MCF 10A (cell line): ENCODE measurements at places on chromosomes 1 and 21. TPM values are rescaled to one million over a fixed set of nuclear protein-coding genes. Genes with fewer than 3 reads are reported as not detected.

DNA sequence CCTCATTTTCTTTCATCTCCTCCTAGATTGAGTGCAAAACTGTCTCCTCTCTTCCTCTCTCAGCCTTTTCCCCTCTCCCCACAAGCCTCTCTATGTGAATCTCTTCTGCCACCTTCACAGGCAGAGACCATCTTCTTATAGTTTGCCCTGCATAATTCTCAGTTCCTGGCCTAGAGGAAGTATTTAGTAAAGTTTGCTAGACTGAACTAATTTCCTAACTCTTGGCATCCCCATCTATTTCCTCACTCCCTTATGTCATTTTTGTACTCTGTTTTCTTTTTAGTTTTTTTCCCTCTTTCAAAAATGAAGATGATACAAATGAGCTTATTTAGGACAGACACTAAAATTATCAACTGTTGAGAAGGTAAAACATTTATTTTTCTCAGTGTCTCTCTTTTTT lies 66.0 kb downstream of the XCL2 start:
- no peak for DNase-seq
- no peaks in the 10 kb centered on the region for H3K27me3 ChIP-seq
- no peak overlapping the region for H3K27ac ChIP-seq
- H3K36me3 ChIP-seq: no peaks in the 10 kb centered on the region

DNA sequence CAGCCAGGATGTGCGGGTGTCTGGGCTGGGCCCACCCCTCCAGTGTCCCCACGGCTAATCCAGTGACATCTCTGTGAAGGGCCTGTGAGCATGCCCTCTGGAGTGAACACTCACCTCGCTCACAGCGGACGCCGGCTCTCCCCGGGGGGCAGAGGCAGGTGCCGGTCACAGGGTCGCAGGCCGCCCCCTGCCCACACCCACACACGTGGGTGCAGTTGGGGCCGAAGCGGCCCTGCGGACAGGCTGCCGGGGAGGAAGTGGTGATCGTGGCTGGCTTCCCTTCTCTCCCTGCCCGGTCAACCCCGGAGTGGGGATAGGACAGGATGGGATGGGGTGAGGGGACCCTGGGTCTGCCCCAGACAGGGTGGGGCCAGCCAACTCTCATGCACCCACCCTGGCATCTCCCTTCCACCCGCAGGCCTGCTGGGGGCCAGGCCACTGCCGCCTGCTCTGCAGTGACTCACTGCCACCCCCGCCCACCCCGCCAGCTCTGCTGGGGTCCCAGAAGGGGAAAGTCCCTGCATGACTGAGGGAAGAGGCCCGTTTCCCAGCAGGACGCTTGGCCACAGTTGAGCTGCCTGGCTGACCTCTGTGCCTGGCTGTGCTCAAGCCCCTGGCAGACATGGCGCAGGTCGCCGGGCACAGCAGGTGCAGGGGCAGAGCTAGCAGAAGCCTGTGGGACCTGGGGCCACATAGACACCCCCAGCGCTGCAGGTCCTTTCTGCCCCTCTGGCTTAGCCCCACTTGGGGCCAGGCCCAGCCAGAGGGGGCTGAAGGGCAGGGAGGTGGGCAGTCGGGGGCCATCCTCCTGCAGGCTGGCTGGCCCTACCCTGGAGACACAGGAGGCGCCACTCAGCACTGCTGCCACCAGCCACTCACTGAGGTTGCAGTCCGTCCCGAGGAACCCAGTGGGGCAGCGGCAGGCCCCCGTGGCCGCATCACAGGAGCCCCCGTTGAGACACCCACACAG lies 41.6 kb downstream of the ARHGEF16 start:
- no peak overlapping the region for H3K4me3 ChIP-seq
- no peaks in the 10 kb centered on the region for H3K27me3 ChIP-seq
- DNase-seq: no peak
- H3K36me3 ChIP-seq: no peaks in the 10 kb centered on the region
- no peaks in the 10 kb centered on the region for H3K4me1 ChIP-seq

DNA sequence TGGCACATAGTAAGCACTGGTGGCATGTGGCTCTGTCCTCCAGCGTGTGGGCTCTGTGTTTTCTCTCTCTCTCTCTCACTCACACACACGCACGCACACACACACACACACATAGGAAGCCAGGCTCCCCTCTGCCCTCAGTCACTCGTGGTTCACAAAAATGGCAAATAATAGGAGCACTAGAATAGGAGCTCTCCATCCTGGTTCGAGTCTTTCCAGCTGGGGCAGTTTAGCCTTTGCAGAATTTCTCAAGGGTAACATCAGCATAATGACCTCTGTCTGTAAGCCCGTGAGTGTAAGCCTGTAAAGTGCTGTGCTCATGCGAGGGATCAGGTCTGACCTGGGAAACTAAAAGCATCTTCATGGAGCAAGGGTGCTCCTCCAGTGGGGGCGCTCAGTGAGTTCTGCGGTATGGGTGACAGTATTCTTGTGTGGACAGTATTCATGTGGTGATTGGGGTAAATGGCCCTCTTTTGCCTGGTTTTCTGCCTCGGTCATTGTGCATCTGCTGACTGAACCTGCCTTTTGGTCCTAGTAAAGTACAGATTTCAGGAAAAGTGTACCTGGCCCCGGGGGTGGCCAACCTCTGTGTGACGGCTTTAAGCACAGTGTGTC lies 842 bp upstream of the ZC3H12A start:
- peak; percentile 54 for DNase-seq
- H3K4me1 ChIP-seq: peaks cover 45% of the 10 kb centered on the region
- H3K36me3 ChIP-seq: peaks cover 37% of the 10 kb centered on the region

DNA sequence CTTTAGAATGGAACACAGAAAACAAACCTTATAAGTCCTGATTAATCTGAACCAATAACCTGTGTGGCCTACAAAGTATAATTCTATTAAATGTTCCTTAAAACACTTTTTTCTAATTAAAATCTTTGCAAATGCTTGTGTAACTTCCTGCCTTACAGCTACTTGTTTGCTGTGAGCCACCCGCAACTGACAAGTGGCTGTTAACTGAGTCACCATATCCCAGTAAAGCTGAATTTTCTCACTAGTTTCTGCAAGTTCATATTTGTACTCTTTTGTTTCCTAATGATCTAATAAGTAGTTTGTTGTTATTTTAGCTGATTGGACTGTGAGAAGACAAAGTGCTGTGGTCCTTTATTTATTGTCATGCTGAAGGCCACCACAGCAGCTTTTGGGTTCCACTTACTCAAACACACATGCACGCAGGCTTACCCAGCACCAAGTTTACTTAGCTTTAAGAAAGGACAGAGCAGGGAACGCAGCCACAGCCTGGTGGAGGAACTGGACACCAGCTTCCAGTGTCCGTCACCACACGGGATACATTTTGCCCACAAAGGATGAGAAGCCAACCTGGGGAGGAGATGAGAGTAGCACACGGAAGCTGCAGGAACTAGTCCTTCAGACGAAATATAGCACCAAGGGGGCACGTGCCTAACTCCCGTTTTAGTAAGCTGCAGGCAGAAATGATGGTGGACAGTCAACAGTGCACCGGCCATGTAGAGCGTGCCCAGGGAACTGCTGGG lies 47.8 kb downstream of the LCA5L start:
- H3K36me3 ChIP-seq: peaks cover 42% of the 10 kb centered on the region
- no peaks in the 10 kb centered on the region for H3K4me1 ChIP-seq
- no peak overlapping the region for H3K27ac ChIP-seq
- H3K27me3 ChIP-seq: no peaks in the 10 kb centered on the region
- H3K4me3 ChIP-seq: no peak overlapping the region

DNA sequence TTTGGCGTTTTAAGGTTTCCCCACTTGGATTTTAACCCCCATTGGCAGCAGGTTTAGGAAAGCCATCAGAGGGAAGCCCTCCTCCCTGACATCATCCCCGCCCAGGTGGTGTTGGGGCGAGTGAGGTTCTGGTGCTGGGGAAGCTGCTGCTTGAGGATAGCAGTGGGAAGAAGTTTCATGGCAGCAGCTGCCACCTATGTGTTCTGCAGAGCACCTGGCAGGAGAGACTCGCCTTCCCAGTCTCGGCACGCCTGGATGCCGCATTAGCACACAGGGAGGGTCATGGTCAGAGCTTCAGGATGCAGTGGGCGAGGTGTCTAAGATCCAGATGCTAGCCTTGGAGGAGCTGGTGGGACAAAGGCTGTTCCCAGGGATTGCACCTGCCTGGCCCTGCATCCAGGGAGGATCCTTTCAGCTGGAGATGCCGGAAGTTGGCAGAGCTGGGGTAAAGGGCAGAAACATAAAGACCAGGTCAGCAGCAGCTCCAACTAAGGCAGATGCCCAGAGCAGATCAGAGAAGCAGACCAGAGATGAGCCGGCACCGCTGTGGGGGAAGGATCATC lies 33.9 kb downstream of the ABCG1 start:
- peaks cover 8% of the 10 kb centered on the region for H3K4me1 ChIP-seq
- no peaks in the 10 kb centered on the region for H3K27me3 ChIP-seq
- H3K4me3 ChIP-seq: no peak overlapping the region
- no peak overlapping the region for H3K27ac ChIP-seq
- no peak for DNase-seq
- H3K36me3 ChIP-seq: no peaks in the 10 kb centered on the region

- no peak overlapping the region for H3K27ac ChIP-seq
- H3K27me3 ChIP-seq: no peaks in the 10 kb centered on the region
- H3K36me3 ChIP-seq: no peaks in the 10 kb centered on the region
- H3K4me3 ChIP-seq: no peak overlapping the region
- H3K4me1 ChIP-seq: peaks cover 26% of the 10 kb centered on the region
- peak; percentile 85 for DNase-seq
Measured at GRCh38 chr1:41957568-41957967, 38.8 kb upstream of the HIVEP3 start.

The FCRL6 gene
- total RNA-seq: not detected in 2 replicates

The CYP4X1 gene
- 0.81 and 1.2 TPM in 2 replicates for total RNA-seq

GRCh38 chr1:235176486-235176885 lies 15.4 kb upstream of the RBM34 start:
- no peak for DNase-seq
- H3K27me3 ChIP-seq: no peaks in the 10 kb centered on the region
- peaks cover 98% of the 10 kb centered on the region for H3K36me3 ChIP-seq
- no peak overlapping the region for H3K27ac ChIP-seq
- H3K4me3 ChIP-seq: no peak overlapping the region
- no peaks in the 10 kb centered on the region for H3K4me1 ChIP-seq

DNA sequence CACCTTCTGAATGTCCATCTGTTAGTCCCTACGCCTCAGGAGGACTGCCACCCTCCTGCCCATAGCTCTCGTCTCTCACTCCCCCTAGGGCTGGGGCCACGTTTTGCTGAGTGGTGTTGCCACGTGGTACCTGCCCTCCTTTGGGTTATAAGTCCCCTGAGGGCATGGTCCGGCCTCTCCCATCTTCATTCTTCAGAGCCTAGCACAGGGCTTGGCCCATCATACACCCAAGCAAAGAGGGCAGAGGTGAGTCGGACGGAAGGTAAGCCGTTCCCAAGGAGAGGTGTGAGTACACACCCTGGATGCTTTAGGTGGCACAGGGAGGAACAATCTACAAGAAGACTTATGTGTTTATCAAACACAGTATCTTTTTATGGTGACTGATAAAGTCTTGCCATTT lies 10.9 kb downstream of the PADI2 start:
- no peaks in the 10 kb centered on the region for H3K27me3 ChIP-seq
- H3K4me1 ChIP-seq: no peaks in the 10 kb centered on the region
- peak; percentile 12 for DNase-seq
- H3K4me3 ChIP-seq: no peak overlapping the region
- H3K27ac ChIP-seq: no peak overlapping the region
- H3K36me3 ChIP-seq: no peaks in the 10 kb centered on the region

DNA sequence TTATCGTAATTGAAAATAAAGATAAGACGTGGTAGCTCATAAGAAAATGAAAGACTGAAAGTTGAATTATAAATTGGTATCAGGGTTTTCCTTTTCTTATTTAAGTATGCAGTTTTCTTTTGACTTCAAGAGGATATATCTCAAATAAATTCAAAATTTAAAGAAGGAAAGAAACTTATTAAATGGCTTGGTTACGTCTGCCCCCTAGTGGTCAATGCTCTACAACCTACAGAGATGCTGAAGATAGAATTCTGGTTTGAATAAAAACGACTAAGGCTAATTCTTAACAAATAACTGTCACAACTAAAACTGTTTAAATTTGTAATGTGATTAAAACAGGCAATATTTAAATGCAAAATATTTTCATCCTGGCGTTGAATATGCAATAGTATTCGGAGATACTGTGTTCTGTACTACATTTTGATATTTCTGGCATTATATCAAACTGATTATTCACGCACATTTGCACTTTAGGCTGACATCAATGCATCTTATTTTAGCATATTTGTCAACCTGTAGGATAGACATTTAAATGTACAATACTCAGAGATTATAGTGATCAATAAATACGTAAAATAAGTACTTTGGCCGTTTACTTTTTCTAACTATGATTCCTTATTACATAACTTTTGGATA lies 26.8 kb downstream of the IFI44 start:
- no peaks in the 10 kb centered on the region for H3K4me1 ChIP-seq
- no peaks in the 10 kb centered on the region for H3K27me3 ChIP-seq
- H3K4me3 ChIP-seq: no peak overlapping the region
- DNase-seq: peak; percentile 76
